HCEC 1CT (cell line): ENCODE measurements at places on chromosomes 4 and X.

GRCh38 chr4:110669663-110670062 lies 46.8 kb upstream of the PITX2 start:
- no peak for DNase-seq

GRCh38 chrX:39809331-39809730 lies 288.4 kb downstream of the BCOR start:
- peak; percentile 84 for DNase-seq

DNA sequence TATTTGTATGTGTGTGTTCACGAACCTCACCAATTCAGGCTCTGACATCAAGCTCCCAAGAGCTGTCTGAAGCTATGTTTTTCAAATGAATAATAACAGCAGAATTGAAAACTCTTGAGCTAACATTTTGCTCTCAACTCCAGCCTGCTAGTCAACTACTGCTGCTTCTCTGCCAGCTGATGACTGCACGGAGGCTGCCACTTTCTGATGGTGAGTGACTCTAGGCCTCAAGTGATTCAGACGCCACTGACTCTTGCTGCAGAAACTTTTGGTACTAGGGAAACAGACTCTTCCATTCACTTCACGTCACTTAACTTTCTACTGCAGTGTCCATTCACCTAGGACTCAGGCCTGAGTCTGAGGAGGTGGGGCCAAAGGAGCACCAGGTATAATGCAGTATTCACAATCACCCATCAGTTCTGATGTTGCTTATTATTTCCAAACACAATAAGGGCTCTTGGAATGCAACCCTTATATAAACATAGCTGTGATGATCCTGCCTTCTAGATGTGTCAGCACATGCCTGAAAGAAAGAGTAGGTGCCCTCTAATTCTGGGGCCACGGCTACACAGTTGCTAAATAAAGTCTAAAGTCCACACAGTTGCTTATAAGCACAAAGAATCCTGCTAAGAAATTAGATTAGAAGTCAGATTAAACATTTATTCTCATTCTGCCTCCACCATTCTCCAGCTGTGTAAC lies 16.0 kb downstream of the PRDM8 start:
- DNase-seq, result peak; percentile 66

DNA sequence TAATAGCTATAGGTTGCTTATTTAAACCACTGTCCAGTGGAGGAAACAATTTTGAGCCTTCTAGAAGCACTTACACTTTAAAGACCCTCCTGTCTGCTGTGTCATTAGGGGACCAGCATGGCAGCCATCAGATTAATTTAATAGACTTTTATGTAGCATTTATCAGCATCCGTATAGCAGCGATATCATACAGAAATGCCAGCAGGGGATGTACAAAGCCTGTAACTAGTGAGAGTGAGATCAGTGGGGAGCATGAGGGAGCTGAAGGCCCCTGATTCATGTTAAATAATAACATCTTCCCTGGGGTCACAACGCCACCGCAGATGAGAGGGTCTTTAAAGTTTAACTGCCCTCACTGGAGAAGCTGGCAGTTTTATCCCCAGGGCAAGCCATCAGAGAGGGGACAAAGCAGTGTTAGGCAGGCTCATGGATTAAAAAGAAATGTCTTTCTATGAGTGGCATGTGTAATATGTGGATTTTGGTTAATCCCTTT lies 144.7 kb downstream of the PDGFRA start:
- DNase-seq, result no peak

DNA sequence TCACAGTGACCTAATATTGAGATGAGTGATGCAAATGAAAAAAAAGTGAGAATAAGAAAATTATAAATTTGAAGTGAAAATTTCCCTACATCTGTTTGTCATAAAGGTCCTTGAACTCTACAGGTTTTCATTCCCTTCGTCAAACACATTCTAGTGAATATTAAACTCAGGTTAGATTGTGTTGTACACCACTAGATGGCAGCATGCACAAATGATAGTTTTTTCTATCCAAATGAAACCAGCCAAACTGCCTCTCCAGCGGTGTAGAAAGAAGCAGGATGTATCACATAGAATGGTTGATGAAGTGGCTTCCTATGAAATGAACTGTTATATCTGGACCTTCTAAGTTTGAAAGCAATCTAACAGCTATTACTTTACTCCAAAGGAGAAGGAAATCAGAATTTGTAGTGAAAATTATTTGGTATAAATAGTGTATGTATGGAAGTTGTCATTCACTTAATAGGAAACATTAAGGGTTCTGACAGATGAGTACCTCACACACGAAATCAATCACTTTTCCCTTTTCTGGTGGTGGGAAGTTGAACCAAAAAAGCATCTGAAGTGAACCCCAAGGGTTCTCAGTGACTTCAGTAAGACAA lies 382.7 kb downstream of the UNC5C start:
- peak; percentile 40 for DNase-seq

DNA sequence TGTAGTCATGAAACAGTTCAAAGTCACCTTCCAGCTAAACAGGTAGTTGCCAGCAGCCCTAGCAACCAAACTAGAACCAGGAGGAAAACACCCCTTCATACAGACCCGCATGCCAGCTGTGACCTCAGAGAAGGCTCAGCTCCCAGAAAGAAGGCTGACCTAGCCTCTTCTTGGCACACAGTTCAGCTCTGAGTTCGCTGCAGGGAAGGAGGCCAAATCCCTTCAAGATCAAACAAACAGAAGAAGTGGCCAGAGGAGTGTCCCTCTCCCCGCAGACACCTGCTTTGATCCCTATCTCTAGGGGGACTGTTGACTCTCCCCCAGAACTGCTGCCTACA lies 56.0 kb downstream of the HADH start:
- DNase-seq, result no peak

DNA sequence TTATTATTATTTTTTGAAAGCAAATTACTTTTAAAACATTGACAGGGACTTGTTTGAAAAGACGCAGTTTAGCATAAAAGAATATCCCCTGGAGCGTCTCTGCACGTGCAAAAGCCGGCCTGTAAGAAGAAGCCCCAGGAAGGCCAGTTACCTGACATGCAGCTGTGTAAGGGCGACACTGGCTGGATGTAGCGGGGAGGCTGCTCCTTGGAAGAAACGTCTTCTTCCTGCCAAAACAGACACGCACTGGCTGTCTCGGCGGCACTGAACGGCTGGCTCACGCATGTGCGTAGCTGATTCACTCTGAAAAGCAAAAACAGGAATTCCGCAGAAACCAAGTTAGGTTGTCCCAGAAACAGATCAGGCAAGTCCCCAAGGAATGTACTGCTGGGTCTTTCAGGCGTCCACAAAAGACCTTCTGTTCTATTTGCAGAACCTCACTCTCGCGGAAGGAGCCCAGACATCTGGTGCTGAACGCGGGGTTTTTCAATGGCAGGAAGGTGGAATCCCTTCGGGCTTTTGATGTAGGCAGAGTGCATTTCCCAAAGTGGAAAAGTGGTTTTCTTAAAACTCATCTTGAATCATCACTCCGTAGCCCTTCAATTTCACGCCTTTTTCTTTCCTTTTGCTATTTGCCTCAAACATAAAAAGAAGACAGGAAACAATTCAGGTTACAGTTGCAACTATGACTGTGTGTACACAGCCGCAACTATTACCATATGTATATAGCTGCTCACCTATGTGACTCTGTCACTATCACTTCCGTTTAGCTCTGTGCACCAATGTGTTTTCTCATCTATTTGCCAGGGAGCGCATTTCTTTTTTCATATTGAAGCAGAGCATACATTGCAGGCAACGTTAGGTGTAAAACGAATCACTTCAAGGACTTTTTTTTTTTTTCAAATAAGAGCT lies 38.1 kb upstream of the ARSH start:
- DNase-seq, result no peak
